ENCODE measurements at places on chromosomes 13 and 19.
A peak's percentile ranks its signal among the peaks of the same experiment; 100 is the strongest.

- H3K4me3 ChIP-seq, result no peak overlapping the region
- H3K36me3 ChIP-seq, result no peaks in the 10 kb centered on the region
- peaks cover 3% of the 10 kb centered on the region for H3K4me1 ChIP-seq
- peaks cover 20% of the 10 kb centered on the region for H3K27me3 ChIP-seq
- DNase-seq, result peak; percentile 6
Observed at GRCh38 chr19:39247701-39248664, 673 bp downstream of the IFNL4 start.

DNA sequence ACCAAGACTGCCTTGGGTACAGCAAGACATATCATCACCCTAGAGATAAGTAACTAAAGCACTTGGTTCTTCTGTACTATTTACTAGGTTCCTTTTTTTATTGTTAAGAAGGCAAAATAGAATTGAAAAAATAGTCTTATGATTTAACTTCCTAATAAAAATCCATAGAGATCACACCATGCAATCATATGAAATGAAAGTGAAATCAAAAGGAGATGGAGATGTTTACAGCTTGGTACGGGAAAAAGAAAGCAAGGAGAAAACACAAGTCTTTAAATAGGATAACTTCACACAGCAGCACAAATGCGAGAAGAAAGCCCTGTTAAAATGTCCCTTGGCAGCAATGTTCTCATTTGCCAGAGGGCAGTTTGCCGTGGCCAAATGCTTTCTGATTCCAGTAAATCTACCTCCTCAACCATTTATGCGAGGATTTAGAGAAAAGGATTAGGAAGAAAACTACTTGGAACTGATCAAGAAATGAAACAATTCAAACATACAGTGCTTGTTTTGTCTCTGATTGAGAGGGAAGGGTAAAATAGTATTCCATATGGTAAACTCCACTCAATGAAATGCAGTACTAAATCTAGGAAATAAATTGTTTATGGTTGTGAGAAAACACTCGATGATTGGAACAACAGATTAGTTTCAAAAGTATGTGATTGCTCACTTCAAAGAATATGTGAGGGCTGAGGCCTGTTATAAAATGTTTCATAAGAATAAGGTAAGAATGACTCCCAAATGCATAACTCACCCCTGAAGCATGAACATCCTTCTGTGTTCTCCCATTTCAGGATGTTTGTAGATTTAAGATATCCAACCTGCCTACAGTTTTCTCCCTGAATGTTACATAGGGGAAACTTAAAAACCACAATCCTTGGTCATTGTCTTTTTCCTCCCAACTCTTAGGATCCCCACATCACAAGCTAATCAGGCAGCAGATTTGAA is 487.8 kb downstream of the DACH1 start:
- no peaks in the 10 kb centered on the region for H3K27me3 ChIP-seq
- no peak overlapping the region for H3K27ac ChIP-seq
- no peak overlapping the region for H3K4me3 ChIP-seq
- no peak for DNase-seq
- no peaks in the 10 kb centered on the region for H3K36me3 ChIP-seq

DNA sequence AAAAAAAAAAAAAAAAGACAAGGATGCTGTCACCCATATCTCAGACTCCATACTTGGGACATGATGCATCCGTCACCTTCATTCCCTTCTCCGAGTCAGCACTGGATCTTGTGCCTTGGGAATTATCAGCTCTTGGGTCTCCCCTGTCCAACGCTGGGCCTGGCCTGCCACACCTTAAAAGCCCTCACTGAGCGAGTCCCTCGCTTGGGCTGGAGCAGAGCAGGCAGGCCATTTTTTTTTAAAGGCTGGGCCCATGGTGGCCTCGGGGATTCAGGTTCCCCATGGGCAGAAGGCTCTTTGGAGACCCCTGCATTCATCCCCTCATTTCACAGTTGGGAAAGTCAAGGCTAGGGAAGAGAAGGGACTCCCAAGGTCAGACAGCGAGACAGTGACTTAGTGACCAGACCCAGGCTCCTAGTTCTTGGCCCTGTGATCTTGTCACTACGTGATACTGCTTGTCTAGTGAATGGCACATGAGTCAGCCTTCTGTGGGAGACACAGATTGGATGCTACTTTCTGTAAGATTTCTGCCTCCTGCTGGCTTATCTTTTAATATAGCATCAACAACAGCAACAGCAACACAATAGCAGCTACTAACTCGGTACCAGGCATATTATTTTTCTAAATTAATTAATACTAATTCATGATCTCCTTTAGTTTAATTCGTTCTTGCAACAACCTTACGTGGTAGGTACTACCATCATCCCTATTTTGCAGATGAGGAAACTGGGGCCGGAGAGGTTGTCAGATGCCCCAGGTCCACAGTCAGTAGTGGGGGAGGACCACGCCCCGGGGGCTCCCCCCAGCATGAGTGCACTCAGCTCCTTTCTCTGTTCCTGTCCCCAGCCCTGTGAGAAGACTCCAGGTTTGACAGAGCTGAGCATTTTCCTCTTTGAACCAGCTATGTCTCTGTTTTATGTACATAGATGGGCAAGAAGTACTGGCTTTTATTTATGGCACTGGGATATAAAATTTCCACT is 27.4 kb upstream of the ZNF536 start:
- no peak overlapping the region for H3K4me3 ChIP-seq
- no peaks in the 10 kb centered on the region for H3K27me3 ChIP-seq
- DNase-seq, result no peak
- no peaks in the 10 kb centered on the region for H3K36me3 ChIP-seq
- H3K27ac ChIP-seq, result no peak overlapping the region

DNA sequence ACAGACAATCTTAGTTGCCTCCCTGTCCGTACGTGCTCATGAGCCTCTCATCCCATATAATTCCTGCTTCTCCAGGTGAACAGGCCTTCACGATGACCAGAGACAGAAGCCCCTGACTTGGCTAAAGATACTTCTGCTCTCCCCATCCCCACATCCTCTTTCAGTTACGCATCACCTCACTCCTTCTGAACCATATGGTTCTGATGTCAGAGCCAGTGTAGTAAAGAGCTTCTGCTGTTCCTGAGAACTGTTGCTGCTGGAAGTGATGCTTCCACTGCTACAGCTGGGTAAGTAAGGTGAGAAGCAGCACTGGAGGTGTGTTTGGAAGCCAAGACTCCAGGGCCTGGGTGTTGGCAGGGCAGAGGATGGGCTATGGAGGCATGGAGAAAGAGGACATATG is 12.9 kb downstream of the SIGLECL1 start:
- H3K4me3 ChIP-seq, result no peak overlapping the region
- peaks cover 8% of the 10 kb centered on the region for H3K4me1 ChIP-seq
- no peak overlapping the region for H3K27ac ChIP-seq
- peaks cover 34% of the 10 kb centered on the region for H3K27me3 ChIP-seq

DNA sequence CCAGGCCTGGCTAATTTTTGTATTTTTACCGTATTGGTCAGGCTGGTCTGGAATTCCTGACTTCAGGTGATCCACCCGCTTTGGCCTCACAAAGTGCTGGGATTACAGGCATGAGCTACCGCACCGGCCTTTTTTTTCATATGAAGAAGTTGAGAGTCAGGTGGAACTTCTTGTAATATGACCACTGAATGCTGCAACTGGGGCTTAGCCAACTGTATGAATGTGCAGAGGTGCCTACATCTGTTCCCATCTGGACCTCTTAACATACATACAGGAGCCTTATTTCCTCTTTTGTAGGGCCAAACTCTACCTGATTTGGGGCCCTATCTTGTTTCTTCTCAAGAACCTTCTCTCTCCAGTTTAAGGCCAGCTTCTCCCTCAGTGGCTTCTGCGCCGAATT is 11.9 kb upstream of the GGACT start:
- no peak overlapping the region for H3K4me3 ChIP-seq
- no peak for DNase-seq
- no peaks in the 10 kb centered on the region for H3K4me1 ChIP-seq
- no peak overlapping the region for H3K27ac ChIP-seq
- H3K27me3 ChIP-seq, result peaks cover 10% of the 10 kb centered on the region

- H3K36me3 ChIP-seq, result peaks cover 9% of the 10 kb centered on the region
- peaks cover 82% of the 10 kb centered on the region for H3K4me1 ChIP-seq
- H3K27ac ChIP-seq, result peak overlapping the region; percentile 92
- H3K4me3 ChIP-seq, result peak overlapping the region; percentile 84
- no peaks in the 10 kb centered on the region for H3K27me3 ChIP-seq
- DNase-seq, result peak; percentile 96
Observed at GRCh38 chr13:79451500-79451962, 29.4 kb upstream of the NDFIP2 start.

DNA sequence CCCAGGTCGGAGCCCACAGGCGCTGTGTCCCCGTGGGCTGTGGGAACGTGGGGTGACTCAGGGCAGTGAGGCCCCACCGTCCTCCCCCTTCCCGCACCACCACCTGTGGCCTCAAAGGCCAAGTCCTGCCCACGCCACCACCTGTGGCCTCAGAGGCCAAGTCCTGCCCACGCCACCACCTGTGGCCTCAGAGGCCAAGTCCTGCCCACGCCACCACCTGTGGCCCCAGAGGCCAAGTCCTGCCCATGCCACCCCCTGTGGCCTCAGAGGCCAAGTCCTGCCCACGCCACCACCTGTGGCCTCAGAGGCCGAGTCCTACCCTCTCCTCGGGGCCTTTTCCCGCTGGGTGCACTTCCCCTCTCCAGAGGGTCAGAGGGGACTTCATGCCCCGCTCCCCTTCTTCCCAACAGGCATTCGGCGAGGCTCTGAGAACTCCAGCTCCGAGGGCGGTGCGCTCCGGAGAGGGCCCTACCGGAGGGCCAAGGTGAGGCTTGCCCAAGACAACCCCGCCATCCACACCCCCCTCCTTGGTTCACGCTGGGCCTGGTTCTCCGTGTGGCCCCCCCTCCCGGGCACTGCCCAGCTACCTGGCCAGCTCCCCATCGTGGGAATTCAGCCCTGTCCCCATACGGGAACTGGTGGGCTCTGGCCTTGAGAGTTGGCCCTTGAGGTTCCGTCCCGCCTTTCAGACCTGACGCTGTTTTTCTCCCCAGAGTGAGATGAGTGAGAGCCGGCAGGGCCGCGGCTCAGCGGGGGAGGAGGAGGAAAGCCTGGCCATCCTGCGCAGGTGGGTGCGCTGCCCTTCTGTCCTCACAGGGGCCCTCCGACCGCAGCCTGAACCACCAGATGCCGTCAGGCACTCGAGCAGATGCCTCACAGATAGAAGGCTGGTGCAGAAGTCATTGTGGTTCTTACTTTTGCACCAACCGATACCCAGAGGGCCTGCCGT is 27.4 kb upstream of the F7 start:
- no peak overlapping the region for H3K27ac ChIP-seq
- H3K27me3 ChIP-seq, result no peaks in the 10 kb centered on the region
- no peak for DNase-seq
- H3K4me1 ChIP-seq, result no peaks in the 10 kb centered on the region
- H3K36me3 ChIP-seq, result no peaks in the 10 kb centered on the region

- H3K27ac ChIP-seq, result no peak overlapping the region
- no peaks in the 10 kb centered on the region for H3K4me1 ChIP-seq
- DNase-seq, result no peak
- H3K36me3 ChIP-seq, result no peaks in the 10 kb centered on the region
- H3K27me3 ChIP-seq, result no peaks in the 10 kb centered on the region
- no peak overlapping the region for H3K4me3 ChIP-seq
Observed at GRCh38 chr13:74839656-74840055, 642.3 kb downstream of the TBC1D4 start.

DNA sequence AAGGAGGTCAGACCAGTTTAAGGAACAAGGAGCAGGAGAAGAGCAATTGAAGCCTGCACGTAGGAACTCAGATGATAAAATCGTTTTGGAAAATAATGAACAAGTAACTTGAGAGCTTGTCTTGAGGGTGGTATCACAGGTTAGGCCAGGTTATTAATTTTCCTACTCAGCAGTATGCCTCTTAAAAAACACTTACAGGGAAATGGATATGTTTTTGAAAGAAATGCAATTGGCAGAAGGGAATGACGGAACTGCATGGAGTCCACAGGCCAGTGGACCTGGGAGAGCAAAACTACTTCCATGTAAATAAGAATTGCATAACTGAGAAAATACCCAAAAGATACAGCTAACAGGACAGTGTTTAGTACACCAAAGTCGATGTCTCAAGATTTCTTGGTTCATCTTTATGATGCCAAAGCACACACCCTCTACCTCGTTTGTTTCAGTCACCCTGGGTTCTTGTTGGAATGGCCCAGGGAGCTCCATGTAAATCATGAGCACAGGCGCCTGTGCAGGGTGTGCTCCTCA is 35.2 kb downstream of the MBNL2 start:
- peaks cover 12% of the 10 kb centered on the region for H3K36me3 ChIP-seq
- peaks cover 73% of the 10 kb centered on the region for H3K4me1 ChIP-seq
- H3K27ac ChIP-seq, result peak overlapping the region; percentile 90

- H3K4me1 ChIP-seq, result peaks cover 31% of the 10 kb centered on the region
- H3K36me3 ChIP-seq, result peaks cover 39% of the 10 kb centered on the region
- peak; percentile 49 for DNase-seq
- peak overlapping the region; percentile 40 for H3K4me3 ChIP-seq
Observed at GRCh38 chr19:16382775-16383543, 58.3 kb downstream of the KLF2 start.

DNA sequence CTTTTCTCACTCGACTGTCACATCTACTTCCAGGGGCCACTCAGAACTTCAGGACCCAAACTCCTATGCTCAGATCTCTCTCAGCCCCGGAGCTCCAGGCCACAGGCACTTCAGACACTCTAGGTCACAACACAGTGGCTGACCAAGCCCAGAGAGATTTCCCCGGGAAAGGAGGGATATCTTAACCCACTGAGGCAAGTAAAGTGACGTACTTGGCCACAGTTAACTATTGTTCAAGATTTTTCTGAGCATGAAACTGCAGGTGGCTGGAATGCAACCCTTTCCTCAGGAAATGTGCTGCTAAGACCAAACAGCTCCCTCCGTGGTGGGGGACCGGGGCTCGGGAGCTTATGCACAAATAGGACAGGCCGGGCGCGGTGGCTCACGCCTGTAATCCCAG is 23.9 kb downstream of the OPA3 start:
- peaks cover 2% of the 10 kb centered on the region for H3K36me3 ChIP-seq
- DNase-seq, result no peak
- no peak overlapping the region for H3K4me3 ChIP-seq
- no peaks in the 10 kb centered on the region for H3K27me3 ChIP-seq

DNA sequence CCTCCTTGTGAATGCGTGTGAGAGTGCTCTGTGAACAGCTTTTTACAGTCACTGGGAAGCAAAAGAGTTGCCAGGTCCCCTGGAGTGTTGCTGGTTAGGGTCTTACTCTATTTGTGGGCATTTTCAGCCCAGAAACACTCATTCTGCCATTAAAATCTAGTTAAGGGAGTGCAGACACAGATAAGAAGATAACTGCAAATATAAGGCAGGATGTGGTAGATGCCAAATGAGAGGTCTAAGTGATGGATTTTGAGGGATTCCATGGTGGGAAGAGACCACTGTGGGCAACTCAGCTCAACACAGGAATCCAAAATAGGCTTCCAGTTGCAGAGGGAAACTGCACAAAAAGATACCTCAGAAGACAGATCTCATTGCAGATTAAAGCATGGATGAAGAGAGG is 54.5 kb upstream of the KL start:
- H3K4me3 ChIP-seq, result no peak overlapping the region
- peaks cover 11% of the 10 kb centered on the region for H3K27me3 ChIP-seq
- no peaks in the 10 kb centered on the region for H3K36me3 ChIP-seq
- DNase-seq, result no peak

- H3K27ac ChIP-seq, result no peak overlapping the region
- no peaks in the 10 kb centered on the region for H3K36me3 ChIP-seq
- no peaks in the 10 kb centered on the region for H3K4me1 ChIP-seq
Observed at GRCh38 chr13:98672947-98673613, 79.4 kb downstream of the SLC15A1 start.

- DNase-seq, result no peak
- H3K27me3 ChIP-seq, result no peaks in the 10 kb centered on the region
- no peaks in the 10 kb centered on the region for H3K36me3 ChIP-seq
- no peak overlapping the region for H3K4me3 ChIP-seq
- H3K27ac ChIP-seq, result no peak overlapping the region
- H3K4me1 ChIP-seq, result no peaks in the 10 kb centered on the region
Observed at GRCh38 chr13:107438251-107438650, 777.1 kb downstream of the LIG4 start.

- no peaks in the 10 kb centered on the region for H3K4me1 ChIP-seq
- no peak overlapping the region for H3K4me3 ChIP-seq
- H3K36me3 ChIP-seq, result peaks cover 10% of the 10 kb centered on the region
- DNase-seq, result no peak
Observed at GRCh38 chr13:32178763-32179162, 136.4 kb downstream of the ZAR1L start.

Data from T-helper 2 cell treated with Interferon-gamma antibody and Interleukin-4, amounts not matched to agents 5 μg/mL and 100 μg/mL, for 36 hours (primary cell).